Stimulated activated CD8-positive, alpha-beta memory T cell treated with anti-CD3 and anti-CD28 coated beads, Interleukin-2, amount 100 ng/mL, for 1 hour (primary cell): ENCODE measurements at places on chromosomes 3 and 15.

DNA sequence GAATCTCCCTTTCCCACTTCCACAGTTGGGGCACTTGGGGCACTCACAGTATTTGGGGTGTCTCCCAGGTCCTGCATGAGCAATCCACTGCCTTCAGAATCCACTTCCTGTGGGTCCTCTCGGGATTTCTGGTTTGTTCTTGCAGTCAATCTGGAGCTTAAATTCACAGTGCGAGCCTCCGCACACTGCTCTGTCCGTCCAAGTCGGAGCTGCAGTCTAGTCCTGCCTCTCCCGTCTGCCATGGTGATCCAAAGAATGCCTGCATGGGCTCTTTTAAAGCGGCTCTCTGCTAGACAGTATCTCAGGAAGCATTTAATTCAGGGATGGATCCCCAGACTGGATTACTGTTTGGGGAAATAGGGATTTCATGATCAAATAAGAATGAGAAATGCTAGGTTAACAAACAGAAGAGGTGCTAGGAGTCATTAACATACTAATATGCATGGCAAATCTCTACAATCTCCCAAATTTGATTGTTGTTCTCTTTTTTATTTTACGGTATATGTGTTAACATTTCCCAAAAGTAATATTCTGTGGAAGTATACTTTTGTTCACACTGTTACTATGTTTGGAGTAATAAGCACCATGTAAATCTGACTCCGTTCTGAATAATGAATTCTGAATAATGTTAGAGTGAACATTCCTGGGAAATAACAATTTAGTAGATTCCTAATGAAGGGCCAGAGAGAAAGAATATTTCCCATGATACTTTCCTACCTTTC is 142.5 kb downstream of the HCN4 start:
- no peak for DNase-seq

GRCh38 chr3:41441139-41441538 is 241.8 kb downstream of the CTNNB1 start:
- no peak for DNase-seq

DNA sequence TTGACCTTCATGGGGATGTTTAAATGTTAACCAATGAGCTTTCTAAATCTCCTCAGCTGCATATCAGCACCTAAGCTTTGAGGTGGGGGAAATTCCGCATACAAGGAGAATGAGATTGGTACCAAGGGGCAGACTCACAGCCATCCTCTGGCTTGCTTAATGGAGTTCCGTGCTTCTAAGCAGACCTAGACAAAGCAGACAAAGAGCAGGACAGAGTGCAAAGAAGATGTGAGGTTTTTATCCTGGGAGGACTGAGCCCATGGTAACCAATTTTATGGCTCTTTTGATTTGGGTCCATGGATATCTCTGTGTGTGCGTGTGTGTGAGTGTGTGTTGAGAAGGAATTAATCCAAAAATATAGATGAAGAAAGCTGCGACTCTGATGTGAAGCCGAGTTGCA is 7.5 kb downstream of the TAFA4 start:
- no peak for DNase-seq

DNA sequence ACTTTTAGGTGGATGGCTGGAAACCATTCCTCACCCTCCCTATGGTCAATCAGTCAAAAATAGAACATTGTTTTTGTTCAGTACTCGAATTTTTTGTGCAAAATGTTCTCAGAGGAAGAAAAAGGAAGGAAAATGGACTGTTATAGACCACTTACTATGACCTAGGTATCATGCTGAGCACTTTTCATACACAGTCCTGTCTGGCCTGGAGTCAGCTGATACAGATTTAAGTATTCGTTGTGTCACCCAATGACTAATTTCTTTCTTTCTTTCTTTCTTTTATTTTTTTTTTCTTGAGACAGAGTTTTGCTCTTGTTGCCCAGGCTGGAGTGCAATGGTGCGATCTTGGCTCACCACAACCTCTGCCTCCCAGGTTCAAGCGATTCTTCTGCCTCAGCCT is 29.1 kb upstream of the TNIK start:
- no peak for DNase-seq

DNA sequence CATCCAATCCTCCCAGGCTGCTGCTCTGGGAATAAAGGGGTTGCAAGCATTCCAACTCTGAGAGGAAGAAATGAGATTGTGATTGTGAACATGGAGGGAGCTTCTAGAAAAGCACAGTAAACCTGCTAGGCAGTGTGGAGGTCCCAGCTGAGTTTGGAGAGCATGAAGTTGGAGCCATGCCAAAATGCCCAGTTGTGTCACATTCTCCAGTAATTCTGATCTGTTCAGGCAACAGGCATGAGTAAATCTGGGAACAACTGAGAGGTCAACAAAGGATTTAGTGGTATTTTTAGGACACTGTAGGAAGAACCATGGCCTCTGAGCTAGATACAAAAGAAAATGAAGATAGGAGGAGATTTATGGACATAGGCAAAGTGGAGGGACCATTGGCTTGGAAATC is 74.7 kb downstream of the CYP19A1 start:
- DNase-seq = no peak

DNA sequence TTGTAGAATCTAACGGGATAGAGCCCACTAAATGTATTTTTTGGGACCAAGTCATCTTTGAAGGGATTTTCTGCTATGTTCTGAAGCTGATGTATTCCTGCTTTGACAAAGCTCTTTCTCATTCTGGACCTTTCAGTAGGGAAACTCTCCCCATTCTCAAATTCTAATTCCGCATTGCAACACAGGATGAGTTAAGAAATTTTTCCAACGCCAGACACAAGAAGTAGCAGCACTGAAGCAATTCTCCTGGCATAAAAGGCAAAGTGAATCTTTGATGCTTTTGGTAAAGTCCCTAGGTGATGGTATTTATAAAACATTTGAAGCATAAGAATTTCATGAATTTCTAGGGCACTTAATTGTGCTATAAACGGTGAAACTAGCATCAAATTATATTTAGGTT is 76.8 kb downstream of the ZPLD1 start:
- no peak for DNase-seq

GRCh38 chr15:82656641-82657266 is 9.6 kb upstream of the CPEB1 start:
- DNase-seq = no peak

- DNase-seq = no peak
These were observed 89.7 kb upstream of the KLF13 start for GRCh38 chr15:31237043-31237324.

GRCh38 chr15:52523192-52523591 is 5.5 kb downstream of the MYO5A start:
- DNase-seq = no peak

DNA sequence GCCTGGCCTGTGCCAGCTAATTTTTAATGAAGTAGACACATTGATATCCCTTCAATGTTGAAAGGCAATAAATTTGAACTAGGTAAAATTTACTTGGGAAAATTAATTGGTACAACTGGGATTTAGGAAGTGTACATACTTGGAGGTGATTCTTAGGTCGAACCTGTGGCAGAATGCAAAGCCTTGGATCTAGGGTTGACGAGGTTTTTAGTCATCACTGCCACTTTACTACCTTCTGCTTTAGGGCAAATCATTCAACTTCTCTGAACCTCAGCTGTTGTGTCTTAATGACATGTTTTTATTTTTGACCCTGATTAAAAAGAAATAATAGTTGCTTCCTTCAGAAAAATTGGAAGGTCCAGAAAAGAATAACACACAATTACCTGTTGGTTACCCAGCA is 2.5 kb downstream of the APPL1 start:
- no peak for DNase-seq

GRCh38 chr15:87954793-87955192 is 301.7 kb downstream of the NTRK3 start:
- no peak for DNase-seq

GRCh38 chr3:11660242-11660641 is 16.5 kb upstream of the VGLL4 start:
- DNase-seq = no peak

DNA sequence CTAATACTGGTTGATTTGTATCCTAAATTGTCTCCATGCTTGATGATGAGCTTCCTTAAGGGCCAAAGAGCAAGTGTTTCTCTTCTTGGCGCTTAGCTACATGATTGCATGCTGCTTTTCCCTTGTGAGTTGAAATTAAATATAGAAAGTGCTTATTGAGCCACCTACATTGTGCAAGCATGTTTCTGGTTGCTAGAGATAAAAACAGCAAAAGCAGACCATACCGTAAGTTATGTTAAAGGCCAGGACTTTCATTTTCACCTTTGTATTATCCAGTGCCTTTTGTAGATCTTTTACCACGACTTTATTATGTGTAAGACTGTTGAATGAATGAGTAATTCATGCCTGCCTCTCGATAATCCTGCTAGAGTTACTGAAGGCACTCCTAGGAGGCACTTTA is 41.9 kb upstream of the CCNB2 start:
- no peak for DNase-seq

GRCh38 chr3:68703066-68703465 is 229.3 kb downstream of the TAFA4 start:
- no peak for DNase-seq

- DNase-seq = peak; percentile 38
These were observed 15.1 kb upstream of the TCAIM start for GRCh38 chr3:44323341-44323955.

DNA sequence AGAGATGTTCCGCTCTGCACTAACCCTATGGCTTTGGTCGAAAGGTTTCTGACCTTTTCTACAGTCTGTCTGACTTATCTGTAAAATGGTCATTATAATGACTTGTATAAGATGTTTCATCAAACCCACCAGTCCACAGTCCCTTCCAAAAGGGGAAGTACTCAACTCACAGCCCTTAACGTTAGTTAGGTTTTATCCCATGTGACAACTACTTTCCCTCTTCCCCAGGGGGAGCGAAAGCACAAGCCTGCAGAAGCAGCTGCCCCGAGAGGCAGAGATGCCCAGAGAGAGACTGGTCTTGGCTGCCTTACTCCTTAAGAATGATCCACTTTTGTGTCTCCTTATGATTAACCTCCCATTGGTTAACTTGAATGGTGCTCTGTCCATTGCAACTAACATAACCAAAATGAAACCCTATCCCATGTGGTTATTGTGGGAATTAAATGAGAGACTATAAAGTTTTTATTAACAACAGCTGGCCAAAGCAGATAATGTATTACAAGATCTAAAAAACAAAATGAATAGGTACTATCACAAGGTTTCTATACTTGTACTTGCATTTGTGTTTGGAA is 6.4 kb downstream of the ASTE1 start:
- no peak for DNase-seq

DNA sequence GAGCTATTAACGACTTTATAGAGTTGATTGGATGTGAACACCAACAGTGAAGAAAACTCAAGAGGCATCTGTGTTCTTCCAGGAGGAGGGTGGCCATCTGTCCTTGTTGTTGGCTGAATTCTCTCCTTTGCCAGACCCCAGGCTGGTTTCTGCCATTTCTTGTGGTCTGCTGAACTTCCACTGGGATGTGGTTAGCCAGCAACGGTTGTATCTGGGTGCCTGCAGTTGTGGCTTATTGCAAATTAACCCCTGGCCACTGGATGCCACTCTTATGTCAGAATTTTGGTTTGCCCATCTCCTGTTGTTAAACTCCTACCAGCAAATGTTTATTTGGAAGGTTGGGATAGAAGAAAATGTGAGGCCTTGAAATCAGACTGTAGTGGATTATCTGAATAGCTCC is 163.6 kb upstream of the TBC1D5 start:
- DNase-seq = no peak

GRCh38 chr3:12194209-12194608 is 35.5 kb upstream of the TIMP4 start:
- no peak for DNase-seq

DNA sequence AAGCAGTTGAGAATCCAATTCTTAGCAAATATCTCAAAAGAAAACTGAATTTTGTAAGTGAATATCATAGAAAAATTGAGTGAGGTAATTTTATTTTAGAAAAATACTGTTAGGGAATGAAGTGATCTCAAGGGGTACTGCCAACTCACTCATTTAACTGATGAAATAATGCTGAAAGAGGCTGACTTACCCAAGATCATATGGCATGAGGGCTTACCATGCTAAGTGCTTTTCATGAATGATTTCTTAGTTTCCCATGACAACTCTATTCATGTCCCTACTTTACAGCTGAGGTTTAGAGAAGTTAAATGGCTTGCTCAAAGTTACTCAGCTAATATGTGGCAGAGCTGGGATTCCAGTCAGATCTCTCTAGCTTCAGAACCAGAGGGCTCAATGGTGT is 30.6 kb downstream of the CCDC14 start:
- DNase-seq = no peak

GRCh38 chr3:42115215-42115614 is 24.1 kb downstream of the TRAK1 start:
- DNase-seq = no peak

- no peak for DNase-seq
These were observed 36.7 kb downstream of the PXYLP1 start for GRCh38 chr3:141268306-141268705.

DNA sequence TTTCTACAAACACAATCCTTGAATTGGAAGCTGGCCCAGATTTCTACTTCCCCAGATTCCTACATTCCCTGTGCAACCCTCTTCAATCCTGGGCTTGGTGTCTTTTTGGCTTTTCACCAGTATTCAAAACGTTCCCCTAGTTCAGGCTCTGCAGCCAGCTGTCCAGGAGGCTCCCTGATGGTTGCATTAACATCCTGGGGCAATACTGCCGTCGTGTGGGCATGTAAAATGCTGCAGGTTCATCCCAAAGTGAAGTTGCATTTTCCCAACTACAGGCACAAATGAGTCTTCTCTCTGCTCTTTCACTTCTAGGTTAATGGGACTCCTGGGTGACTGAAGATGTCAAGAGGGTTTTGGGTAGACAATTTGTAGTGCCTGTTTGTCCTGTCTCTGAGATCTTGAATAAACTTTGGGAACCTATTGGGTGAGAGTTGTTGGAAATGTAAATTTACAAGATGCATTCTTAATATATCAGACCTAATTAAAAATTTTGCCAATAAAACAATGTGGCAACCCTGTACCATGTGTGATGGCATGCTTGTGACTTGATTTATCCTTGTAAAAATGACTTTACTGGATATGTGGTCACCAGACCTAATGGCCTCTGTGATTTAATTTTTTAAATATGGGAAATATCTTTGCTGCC is 28.6 kb downstream of the SOX14 start:
- no peak for DNase-seq

DNA sequence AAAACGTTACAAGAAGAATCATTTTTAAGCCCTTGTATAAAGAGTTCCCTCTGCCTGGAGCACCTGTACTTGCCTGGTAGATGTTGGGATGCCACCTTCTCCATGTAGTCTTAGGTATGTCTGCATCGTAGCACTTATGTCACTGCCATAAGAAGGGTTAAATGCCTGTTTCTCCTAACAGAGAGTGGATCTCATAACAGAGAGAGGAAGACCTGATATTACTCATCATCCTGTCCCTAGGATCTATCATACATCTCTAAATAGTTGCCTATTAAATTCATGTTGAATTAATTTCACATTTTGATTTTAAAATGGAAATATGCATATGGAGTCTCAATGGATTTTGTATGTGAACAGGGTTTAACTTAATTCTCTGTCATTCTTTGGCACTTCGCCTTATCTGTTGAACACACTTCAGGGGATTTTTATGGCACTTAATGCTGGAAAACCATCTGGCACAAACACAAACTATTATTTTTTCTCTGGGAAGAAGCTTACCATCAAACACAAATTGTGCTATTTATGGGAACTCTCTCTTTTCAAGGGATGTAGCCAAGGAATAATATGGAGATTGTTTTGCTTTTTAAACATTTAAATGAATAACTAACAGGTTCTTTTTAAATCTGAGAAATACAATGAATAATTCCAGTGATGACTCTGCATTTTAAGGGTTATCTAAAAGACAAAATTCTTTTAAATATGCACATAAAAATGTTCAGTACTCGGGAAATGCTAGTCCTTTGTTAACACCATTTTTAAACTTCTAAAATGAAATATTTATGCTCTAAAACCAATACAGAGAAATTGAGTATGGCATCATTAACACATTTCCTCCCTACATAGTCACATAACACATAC is 230.7 kb downstream of the ZNF385D start:
- DNase-seq = no peak
